Stimulated activated CD4-positive, alpha-beta T cell treated with anti-CD3 and anti-CD28 coated beads, Interleukin-12 subunit alpha, Interleukin-12 subunit beta, amount 100 ng/mL, for 4 hours (primary cell): ENCODE measurements at places on chromosomes 7 and 10.

DNA sequence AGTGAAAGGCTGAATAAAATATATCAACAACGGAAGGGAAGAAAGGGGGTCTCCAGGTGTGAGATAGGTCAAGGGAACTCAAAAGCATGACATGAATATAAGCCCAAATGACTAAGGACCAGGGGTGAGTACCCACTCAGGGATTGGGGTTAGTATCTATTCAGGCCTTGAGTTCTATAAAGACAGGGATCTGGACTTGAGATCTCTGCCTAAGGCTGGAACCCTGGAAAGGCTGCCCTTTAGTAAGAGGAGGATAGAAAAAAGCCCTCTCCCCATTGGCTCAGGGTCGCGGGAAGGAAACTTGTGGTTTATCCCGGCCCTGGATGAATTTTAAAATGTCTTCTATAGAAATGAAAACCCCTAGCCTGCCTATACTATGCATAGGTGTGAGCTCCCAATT, 2.4 kb upstream of the ITPRIP start:
- DNase-seq, result no peak

DNA sequence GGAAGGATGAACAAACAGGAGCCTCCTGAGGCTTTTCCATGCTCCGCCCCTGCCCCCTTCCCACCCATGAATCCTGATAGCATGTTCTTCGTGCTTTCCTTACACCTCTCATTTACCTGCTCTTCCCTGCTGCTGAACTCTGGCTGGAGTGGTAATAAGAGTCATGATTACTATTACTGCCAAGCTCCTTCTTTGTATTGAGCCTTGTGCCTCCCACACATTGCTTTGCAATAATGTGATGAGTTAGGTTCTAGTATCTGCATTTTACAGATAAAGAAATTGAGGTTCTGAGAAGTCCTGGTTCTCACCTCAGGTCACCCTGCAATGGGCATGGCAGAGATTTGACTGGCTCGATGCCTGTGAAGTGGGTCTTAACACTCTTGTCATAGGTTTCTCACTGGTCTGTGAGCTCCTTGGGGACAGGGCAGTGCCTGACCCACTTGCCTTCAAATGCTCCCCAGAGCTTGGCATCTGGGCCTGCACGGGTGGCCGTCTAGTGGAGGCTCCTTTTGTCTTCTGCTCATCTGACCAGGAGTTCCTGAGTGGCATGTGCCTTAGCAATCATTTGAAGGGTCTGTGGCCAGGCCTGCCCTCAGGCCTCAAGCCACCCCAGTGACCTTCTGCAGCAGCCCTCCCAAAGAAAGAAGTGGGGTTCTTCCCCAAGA, 309.2 kb upstream of the ZMIZ1 start:
- no peak for DNase-seq

DNA sequence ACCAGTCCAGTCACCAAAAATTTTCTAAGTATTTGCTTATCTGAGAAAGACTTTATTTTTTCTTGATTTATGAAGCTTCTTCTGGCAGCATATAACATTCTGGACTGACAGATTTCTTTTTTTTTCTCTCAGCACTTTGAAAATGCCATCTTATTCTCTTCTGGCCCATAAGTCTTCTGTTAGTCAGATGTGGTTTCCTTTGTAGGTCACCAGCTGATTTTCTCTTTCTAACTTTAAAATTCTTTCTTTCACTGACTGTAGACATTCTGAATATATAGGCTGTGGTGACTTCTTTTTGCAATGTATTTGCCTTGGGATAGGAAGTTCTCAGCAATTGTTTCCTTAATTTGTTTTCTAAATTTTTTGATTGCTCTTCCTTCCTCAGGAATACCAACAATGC, 172.5 kb downstream of the CCDC7 start:
- no peak for DNase-seq

- DNase-seq, result no peak
Observed at GRCh38 chr7:45446195-45446944, 127.8 kb upstream of the ADCY1 start.

GRCh38 chr7:122674502-122674901, 24.4 kb downstream of the RNF133 start:
- no peak for DNase-seq

GRCh38 chr10:49168171-49168540, 20.0 kb downstream of the TMEM273 start:
- DNase-seq, result no peak

GRCh38 chr10:89706011-89706410, 4.6 kb downstream of the KIF20B start:
- DNase-seq, result no peak

- no peak for DNase-seq
Observed at GRCh38 chr7:117312593-117313580, 10.0 kb downstream of the WNT2 start.

- no peak for DNase-seq
Observed at GRCh38 chr7:130996833-130997231, 262.8 kb upstream of the KLF14 start.

DNA sequence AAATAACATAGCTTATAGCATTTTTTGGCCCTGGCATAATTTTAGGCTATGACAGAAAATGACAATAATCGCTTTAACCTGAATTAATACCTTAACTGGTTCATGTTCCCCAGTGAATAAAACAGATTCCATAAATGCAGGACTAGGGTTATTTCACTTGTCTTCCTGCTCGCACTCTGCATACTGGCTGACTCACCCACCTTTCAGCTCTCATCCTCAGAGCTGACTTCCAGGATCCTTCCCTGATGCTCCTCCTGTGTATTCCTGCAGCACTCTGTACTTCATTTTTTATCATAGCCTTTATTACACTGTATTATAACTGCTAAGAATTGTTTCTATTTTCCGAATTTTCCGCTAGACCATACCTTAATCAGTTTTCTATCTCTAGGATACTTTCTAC, 123.7 kb downstream of the AVL9 start:
- DNase-seq, result no peak

GRCh38 chr7:23963461-23964165, 253.6 kb downstream of the STK31 start:
- no peak for DNase-seq

- no peak for DNase-seq
Observed at GRCh38 chr7:83796760-83797159, 147.8 kb upstream of the SEMA3E start.

GRCh38 chr10:35768011-35768410, 125.9 kb upstream of the FZD8 start:
- no peak for DNase-seq

DNA sequence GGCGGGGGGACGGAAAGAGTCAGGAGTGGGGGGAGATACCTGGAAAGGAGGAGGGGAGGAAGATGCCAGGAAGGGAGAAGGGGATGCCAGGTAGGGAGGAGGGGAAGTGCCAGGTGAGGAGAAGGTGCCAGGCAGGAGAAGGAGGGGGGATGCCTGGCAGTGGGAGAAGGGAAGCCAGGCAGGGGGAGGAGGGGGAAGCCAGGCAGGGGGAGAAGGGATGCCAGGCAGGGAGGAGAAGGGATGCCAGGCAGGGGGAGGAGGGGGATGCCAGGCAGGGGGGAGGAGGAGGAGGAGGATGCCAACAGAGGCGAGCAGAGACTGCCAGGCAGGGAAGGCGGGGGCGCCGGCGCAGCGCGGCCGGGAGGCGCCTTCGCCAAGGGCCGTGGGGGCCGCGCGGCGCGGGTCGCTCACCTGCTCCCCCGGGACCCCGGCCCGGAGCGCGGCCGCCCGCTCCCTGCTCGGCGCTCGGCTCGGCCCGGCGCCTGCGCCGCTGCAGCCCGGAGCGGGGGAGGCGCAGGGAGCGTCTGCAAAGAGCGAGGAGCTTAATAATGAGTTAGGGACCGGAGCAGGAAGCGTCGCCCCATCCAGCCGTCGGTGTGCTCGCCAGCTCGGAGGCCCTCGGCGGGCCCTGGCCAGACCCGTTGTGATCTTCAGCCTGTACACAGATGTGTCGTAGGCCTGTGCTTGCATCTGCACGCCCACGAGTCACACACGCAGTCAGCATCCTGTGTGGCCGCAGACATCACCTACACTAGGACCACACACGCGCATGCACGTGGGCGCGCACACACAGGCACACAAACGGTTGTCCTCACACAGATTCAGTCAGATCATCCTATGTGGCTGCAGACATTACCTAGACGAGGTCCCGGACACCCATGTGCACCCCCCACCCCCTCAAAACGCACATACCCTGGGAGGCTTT, 28.4 kb upstream of the SMARCD3 start:
- peak; percentile 53 for DNase-seq

GRCh38 chr7:155450970-155451801, 6.7 kb upstream of the EN2 start:
- no peak for DNase-seq
